Fibroblast of the aortic adventitia (primary cell): ENCODE measurements at places on chromosomes 3 and 15. TPM values are rescaled to one million over a fixed set of nuclear protein-coding genes. Genes with fewer than 3 reads are reported as not detected.

SLC24A1 gene
- 7.9 and 13.2 TPM in 2 replicates for total RNA-seq

SQOR gene
- total RNA-seq = 79.5 and 101 TPM in 2 replicates

ADGRG7 gene
- total RNA-seq = not detected in 2 replicates

DNA sequence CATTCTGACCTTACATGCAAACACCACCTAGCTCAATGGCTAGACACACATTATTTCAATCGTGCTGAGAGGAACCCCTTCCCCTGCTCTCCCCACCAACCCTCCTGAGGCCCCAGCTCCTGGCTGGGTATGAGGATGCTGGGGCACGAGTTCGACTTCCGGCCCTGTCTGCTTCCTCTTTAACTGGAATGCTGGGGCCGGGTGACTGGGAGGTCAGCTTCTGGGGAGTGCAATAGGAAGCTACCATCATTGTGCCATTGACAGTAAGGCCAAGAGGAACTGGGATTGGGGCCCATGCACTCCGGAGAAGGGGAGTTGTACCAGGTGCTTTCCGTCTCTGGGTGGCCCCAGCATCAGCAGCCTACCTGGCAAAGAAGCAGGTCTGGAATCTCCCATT is 15.6 kb upstream of the TLE3 start:
- no peak for DNase-seq

DNA sequence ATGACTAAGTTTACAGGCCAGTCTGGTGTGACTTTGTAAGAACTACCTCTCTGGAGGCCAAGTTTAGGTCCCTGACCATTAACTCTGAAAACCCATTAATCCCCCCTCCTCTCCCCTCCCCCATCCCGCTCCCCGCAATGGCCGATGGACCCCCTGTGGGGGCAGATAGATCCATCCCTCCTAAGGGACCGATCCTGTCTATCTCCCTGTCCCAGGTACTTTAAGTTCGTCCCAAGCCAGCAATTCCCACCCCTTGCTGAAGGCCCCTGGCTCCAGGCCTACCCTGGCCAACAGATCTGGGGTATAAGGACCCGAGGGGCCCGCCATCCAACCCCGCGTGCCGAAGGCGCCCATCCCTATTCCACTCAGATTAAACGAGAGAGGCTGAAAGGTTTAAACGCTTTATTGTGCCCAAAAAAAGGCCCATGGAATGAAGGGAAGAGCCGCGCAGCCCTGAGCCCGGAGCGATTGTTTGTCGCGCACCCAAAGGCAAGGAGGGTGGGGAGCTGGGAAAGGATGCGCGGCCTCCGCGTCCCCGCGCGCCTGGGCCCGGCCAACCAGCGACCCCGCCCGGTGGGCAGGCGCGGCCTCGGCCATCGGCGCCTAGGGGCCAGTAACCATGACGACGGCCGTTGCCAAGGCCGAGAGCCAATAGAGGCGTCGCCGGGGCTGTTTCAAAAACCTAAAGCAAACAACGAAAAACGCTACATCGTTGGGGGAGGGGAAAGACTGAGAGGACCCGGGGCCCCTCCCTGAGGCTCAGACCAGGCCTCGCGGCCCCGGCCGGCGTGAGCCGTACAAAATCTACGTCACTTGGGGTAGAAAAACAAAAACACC is 35.9 kb downstream of the HMCES start:
- DNase-seq = peak; percentile 86

GRCh38 chr3:186138272-186138981 is 29.5 kb upstream of the ETV5 start:
- DNase-seq = peak; percentile 16

DNA sequence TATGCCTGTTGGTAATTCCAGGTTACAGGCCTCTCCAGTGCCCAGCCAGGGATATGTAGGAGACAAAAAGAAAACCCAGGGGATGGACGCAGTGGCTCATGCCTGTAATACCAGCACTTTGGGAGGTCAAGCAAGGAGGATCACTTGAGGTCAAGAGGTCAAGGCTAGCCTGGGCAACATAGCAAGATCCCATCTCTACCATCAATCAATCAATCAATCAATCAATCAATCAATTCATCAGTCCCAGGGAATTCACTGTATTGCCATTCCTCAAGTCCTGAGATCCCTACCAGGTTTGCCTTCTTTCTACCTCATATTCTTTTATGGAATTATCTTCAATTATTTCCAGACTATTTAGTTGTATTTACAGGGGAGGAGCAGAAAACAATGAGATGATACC is 82.2 kb downstream of the DHX30 start:
- no peak for DNase-seq
